CD14-positive monocyte (primary cell): ENCODE measurements at places on chromosomes 3 and 15. TPM values are rescaled to one million over a fixed set of nuclear protein-coding genes. Genes with fewer than 3 reads are reported as not detected.

DNA sequence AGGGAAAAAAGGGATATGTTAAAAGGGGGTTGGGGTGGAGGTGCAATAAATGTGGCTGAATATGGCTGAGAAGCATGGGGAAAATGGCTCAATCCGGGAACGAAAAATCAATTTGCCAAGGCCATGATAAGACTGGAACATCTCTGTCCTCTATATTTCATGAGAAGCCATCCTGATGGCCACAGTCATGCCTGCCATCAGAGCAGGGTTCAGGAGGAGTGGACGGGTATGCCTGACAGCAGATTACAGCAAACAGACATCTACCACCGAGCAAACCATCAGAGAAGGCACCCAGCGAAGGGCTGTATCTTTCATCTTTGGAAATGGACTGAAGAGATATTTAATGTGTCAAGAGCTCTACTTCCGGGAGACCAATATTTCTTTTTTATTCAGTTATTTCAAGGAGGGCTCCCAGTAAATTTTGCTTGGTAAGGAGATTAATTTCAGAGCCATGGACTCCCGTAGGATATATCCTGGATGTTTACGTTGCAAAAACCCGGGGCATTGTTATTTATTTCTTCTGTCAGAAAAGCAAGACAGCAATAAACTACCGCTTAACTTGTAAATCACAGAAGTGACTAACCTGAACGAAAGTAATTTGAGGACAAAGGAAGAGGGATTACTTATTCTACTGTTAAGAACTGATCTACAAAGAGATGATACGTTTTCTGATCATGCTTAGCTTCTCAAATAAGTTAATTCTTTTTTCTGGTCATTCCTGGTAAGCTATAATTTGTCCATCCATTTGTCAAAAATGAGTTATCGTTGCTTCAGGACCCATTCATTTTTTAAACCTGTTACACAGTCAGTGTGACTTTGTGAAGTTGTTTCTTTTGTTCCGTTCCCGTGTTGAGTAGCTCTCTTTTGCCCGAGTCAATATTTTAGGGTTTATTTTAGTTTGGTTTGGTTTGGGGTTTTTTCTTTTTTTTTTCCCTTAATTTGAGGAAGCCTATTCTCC lies 80.6 kb upstream of the CHD2 start:
- no peaks in the 10 kb centered on the region for H3K36me3 ChIP-seq
- H3K4me3 ChIP-seq = peak overlapping the region; percentile 45
- peak overlapping the region; percentile 51 for H3K27ac ChIP-seq
- no peak for DNase-seq
- H3K27me3 ChIP-seq = no peaks in the 10 kb centered on the region

- H3K27ac ChIP-seq = no peak overlapping the region
- H3K4me3 ChIP-seq = no peak overlapping the region
- no peaks in the 10 kb centered on the region for H3K4me1 ChIP-seq
- no peaks in the 10 kb centered on the region for H3K27me3 ChIP-seq
- no peak for DNase-seq
- H3K36me3 ChIP-seq = no peaks in the 10 kb centered on the region
Measured at GRCh38 chr3:16072420-16073110, 101.9 kb upstream of the GALNT15 start.

DNA sequence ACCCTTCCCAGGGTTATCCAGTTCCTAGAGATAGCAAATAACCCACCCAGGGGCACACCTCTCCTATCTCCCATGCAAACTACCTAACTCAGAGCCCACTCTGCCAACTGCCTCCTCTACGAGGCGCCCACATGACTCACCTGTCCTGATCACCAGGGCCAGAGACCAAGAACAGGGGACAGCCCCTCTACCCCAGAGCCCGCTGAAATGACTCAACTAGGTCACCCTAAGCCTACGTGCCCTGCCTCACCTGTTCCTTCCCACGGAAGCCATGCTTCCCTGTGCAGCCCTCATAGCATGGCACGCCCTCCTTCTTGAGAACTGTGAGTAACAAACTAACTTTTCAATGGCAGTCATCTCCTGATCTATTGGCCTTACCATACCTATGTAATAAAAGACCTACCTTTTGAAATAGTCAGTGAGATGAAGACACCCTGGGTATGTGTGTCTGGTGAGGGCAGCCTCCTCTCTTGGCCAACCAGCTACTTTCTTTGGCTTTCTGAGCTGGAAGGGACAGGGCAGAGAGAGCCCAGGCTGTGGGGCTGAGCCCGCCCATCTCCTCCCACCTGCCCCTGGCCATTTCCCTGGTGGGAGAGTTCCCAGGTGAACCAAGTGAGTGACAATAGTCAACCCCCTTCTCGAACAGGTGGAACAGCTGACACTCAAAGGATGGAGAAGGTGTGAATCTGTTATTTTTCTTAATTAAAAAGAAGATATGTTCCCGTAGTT lies 25.5 kb upstream of the PRR23E start:
- no peak overlapping the region for H3K4me3 ChIP-seq
- no peak for DNase-seq
- no peaks in the 10 kb centered on the region for H3K27me3 ChIP-seq

- no peaks in the 10 kb centered on the region for H3K36me3 ChIP-seq
- H3K27me3 ChIP-seq = no peaks in the 10 kb centered on the region
- H3K4me3 ChIP-seq = no peak overlapping the region
- DNase-seq = no peak
- H3K4me1 ChIP-seq = no peaks in the 10 kb centered on the region
Measured at GRCh38 chr3:17707813-17708543, 34.5 kb downstream of the TBC1D5 start.

Gene ADIPOQ
- polyA plus RNA-seq = not detected in 2 replicates

GRCh38 chr3:150480877-150481276 lies 65.4 kb downstream of the SERP1 start:
- no peaks in the 10 kb centered on the region for H3K36me3 ChIP-seq
- no peaks in the 10 kb centered on the region for H3K27me3 ChIP-seq
- no peaks in the 10 kb centered on the region for H3K4me1 ChIP-seq
- H3K4me3 ChIP-seq = no peak overlapping the region
- no peak for DNase-seq
- H3K27ac ChIP-seq = no peak overlapping the region

DNA sequence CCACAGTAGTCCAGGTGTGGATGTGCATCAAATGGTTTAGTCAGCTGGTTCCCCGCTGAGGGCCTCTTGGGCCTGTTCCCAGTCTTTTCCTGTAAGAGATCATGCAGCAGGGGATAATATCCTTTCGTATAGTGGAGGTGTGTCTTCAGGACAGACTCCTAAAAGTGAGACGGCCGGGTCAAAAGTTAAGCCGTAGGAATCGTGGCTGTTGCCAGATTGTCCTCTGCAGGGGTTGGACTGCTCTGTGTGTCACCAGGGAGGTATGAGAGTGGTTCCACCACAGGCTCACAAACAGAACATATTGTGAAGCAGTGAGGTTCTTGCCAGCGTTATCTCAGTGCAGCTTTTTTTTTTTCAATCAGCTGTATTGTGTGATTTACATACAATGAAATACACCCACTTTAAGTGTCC lies 95.0 kb downstream of the VGLL4 start:
- no peaks in the 10 kb centered on the region for H3K27me3 ChIP-seq
- H3K27ac ChIP-seq = no peak overlapping the region
- H3K4me1 ChIP-seq = peaks cover 37% of the 10 kb centered on the region
- no peak for DNase-seq
- peaks cover 16% of the 10 kb centered on the region for H3K36me3 ChIP-seq
- H3K4me3 ChIP-seq = no peak overlapping the region

Gene TLR9
- polyA plus RNA-seq = not detected

DNA sequence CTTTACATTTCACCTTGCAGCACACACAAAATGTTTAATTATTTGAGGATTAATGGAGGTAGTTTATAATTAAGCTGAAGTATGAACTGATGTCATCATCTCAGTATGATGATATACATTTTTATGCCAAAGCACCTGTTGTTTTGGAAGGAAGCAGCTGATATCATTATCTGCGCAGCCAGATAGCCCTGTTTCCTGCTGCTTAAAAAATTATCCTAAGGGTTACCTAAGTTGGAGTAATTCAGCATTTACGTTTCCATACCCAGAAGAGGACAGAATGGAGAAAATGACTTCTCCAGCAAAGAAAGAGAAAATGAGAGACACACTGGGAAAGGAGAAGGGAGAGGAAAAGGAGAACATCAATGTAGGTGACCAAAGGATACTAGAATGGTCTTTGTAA lies 370.3 kb upstream of the PLSCR5 start:
- DNase-seq = no peak
- H3K36me3 ChIP-seq = no peaks in the 10 kb centered on the region
- no peak overlapping the region for H3K4me3 ChIP-seq
- H3K27ac ChIP-seq = no peak overlapping the region
- no peaks in the 10 kb centered on the region for H3K27me3 ChIP-seq

Gene CFAP92
- polyA plus RNA-seq = 0.19 TPM

- no peaks in the 10 kb centered on the region for H3K36me3 ChIP-seq
- peaks cover 79% of the 10 kb centered on the region for H3K4me1 ChIP-seq
- H3K4me3 ChIP-seq = peak overlapping the region; percentile 83
- H3K27me3 ChIP-seq = no peaks in the 10 kb centered on the region
- peak overlapping the region; percentile 37 for H3K27ac ChIP-seq
- no peak for DNase-seq
Measured at GRCh38 chr3:46695962-46696894, 2.7 kb upstream of the ALS2CL start.

Gene GATA2
- 0.07 TPM for polyA plus RNA-seq

GRCh38 chr15:93837450-93837849 lies 393.9 kb upstream of the MCTP2 start:
- no peaks in the 10 kb centered on the region for H3K36me3 ChIP-seq
- H3K27ac ChIP-seq = no peak overlapping the region
- no peaks in the 10 kb centered on the region for H3K27me3 ChIP-seq
- no peak overlapping the region for H3K4me3 ChIP-seq

DNA sequence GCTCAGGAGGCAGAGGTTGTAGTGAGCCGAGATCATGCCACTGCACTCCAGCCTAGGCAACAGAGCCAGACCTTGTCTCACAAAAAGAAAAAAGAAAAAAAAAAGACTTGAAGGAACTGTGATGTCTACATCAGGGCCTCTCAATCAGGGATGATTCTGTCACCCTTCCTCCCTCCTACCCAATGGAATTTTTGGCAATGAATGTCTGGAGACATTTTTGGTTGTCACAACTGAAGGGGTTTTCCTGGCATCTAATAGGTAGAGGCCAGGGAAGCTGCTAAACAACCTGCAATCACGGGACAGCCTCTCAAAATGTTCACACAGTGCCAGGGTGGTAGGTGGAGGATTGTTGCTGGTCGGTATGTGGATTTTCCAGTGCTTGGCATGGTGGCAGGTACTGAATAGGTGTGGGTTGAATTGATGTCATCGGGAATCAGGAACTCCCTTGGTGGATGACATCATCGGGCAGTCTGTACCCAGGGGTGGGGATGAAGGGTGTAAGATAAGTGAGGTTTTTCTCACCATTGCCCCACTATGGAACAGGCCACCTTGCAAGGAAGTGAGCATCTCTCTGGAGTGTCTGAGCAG lies 71.3 kb downstream of the MESD start:
- no peak overlapping the region for H3K4me3 ChIP-seq
- H3K27ac ChIP-seq = no peak overlapping the region
- no peaks in the 10 kb centered on the region for H3K27me3 ChIP-seq
- DNase-seq = no peak
- H3K36me3 ChIP-seq = no peaks in the 10 kb centered on the region
- no peaks in the 10 kb centered on the region for H3K4me1 ChIP-seq

GRCh38 chr15:91252756-91253155 lies 152.7 kb downstream of the SV2B start:
- H3K4me3 ChIP-seq = no peak overlapping the region
- no peaks in the 10 kb centered on the region for H3K36me3 ChIP-seq
- H3K27me3 ChIP-seq = no peaks in the 10 kb centered on the region

- H3K27me3 ChIP-seq = no peaks in the 10 kb centered on the region
- no peak for DNase-seq
- no peak overlapping the region for H3K27ac ChIP-seq
- no peak overlapping the region for H3K4me3 ChIP-seq
Measured at GRCh38 chr3:166425900-166426611, 588.8 kb upstream of the BCHE start.

Gene MGA
- polyA plus RNA-seq = 2.7 TPM

- no peak overlapping the region for H3K4me3 ChIP-seq
- DNase-seq = no peak
- no peak overlapping the region for H3K27ac ChIP-seq
- no peaks in the 10 kb centered on the region for H3K36me3 ChIP-seq
- peaks cover 8% of the 10 kb centered on the region for H3K4me1 ChIP-seq
Measured at GRCh38 chr3:71559578-71560162, 23.9 kb downstream of the FOXP1 start.

Gene GABRG3
- polyA plus RNA-seq = not detected

Gene METTL6
- 15.1 TPM for polyA plus RNA-seq

Gene ADGRG7
- not detected for polyA plus RNA-seq

Gene RHCG
- polyA plus RNA-seq = not detected

Gene ADCY5
- polyA plus RNA-seq = not detected

DNA sequence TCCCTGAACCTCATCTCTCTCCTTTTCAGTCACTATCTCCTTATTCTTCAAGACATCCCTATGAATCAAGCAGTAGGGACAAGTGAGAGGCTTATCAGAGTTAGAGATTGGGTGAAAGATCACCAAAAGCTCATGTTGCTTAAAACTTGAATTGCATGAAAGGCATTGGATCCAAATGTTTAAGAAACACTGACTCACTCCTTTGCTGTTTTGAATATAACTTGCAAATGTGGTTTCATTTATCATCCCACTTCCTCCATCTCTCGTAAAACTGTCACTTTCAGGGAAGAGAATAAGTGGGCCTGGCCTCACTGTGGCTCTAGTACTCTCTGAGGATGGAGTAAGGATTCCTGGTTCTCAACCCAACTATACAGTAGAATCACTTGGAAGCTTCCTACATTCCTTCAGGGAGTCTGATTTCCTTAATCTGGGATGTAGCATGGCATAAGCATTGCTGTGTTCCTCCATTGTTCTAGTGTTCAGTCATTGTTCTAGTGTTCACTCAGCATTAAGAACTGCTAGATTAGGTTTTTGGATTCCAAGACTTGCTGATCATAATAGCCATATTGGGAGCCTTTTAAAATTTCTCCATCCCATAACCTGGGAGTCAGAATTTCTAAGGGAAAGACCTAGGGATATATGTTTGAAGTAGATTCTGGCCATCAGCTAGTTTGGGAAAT lies 171.8 kb downstream of the TMEM108 start:
- H3K4me3 ChIP-seq = no peak overlapping the region
- H3K27me3 ChIP-seq = no peaks in the 10 kb centered on the region
- H3K36me3 ChIP-seq = no peaks in the 10 kb centered on the region
- H3K4me1 ChIP-seq = peaks cover 24% of the 10 kb centered on the region
- no peak for DNase-seq

Gene PPM1L
- polyA plus RNA-seq = 9.9 TPM

Gene ZMYND10
- polyA plus RNA-seq = 1.6 and 1.7 TPM in 2 replicates

DNA sequence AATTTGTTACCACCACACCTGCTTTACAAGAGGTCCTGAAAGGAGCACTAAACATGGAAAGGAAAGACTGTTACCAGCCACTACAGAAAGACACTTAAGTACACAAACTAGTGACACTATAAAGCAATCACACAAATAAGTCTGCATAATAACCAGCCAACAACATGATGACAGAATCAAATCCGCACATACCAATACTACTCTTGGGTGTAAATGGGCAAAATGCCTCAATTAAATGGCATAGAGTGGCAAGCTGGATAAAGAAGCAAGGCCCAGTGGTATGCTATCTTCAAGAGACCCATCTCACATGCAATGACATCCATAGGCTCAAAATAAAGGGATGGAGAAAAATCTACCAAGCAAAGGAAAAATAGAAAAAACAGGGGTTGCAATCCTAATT lies 106.8 kb upstream of the PRR23C start:
- H3K27ac ChIP-seq = no peak overlapping the region
- no peaks in the 10 kb centered on the region for H3K4me1 ChIP-seq
- DNase-seq = no peak
- H3K36me3 ChIP-seq = no peaks in the 10 kb centered on the region
- H3K27me3 ChIP-seq = no peaks in the 10 kb centered on the region
- H3K4me3 ChIP-seq = no peak overlapping the region
